ENCODE measurements at places on chromosomes 2 and 18. TPM values are rescaled to one million over a fixed set of nuclear protein-coding genes. Genes with fewer than 3 reads are reported as not detected.

TXNDC9 gene
- total RNA-seq: 107 TPM

KIAA2012 gene
- total RNA-seq: 0.03 TPM

MAL gene
- total RNA-seq: not detected

C2orf80 gene
- total RNA-seq: not detected

RFX8 gene
- total RNA-seq: 0.68 TPM

SNRNP200 gene
- 33.1 TPM for total RNA-seq

LYG2 gene
- not detected for total RNA-seq

ZC3H6 gene
- total RNA-seq: 5.6 TPM

- DNase-seq: no peak
- no peak overlapping the region for H3K27ac ChIP-seq
- H3K4me3 ChIP-seq: no peak overlapping the region
- no peaks in the 10 kb centered on the region for H3K36me3 ChIP-seq
Measured at GRCh38 chr2:195498839-195499490, 158.1 kb upstream of the SLC39A10 start.

GRCh38 chr2:207422380-207422779 lies 107.4 kb upstream of the CREB1 start:
- peak overlapping the region; percentile 46 for H3K27ac ChIP-seq
- H3K4me3 ChIP-seq: no peak overlapping the region
- DNase-seq: peak; percentile 68

GRCh38 chr2:53939656-53940055 lies 31.1 kb downstream of the PSME4 start:
- no peaks in the 10 kb centered on the region for H3K4me1 ChIP-seq
- peaks cover 74% of the 10 kb centered on the region for H3K36me3 ChIP-seq
- H3K4me3 ChIP-seq: no peak overlapping the region
- DNase-seq: no peak

DNA sequence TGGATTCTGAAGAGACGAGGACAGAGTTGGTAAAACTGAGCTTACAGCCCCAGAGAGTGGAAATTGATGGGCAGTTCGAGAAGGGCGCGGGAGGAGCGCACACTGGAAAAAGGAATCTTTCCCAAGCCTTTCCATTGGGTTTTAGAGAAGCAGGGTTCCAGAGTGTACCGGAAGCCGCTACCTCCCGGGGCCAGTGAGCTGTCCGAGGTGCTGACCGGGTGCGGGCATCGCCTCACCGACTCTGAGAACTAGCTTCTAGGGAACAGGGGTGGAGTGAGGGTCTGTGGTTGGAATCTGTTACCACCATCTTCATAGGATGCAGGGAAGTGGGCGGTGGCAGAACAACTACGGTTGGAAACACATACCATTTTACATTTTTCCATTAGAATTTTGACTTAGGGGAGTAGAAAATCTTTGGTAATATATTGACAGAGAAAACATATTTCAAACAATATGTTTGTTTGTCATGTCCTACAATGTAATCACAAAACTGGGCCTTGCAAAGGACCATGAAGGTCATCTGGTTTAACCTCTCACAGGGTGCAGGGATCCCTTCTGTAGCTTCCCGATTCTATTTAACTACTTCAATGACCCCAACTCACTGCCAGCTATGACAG lies 724 bp downstream of the NMS start:
- H3K4me1 ChIP-seq: no peaks in the 10 kb centered on the region
- no peaks in the 10 kb centered on the region for H3K36me3 ChIP-seq
- no peak overlapping the region for H3K27ac ChIP-seq
- H3K27me3 ChIP-seq: peaks cover 3% of the 10 kb centered on the region

GRCh38 chr2:46273225-46273863 lies 23.9 kb upstream of the EPAS1 start:
- no peaks in the 10 kb centered on the region for H3K27me3 ChIP-seq
- no peaks in the 10 kb centered on the region for H3K36me3 ChIP-seq
- peak; percentile 18 for DNase-seq
- H3K27ac ChIP-seq: no peak overlapping the region
- no peak overlapping the region for H3K4me3 ChIP-seq
- H3K4me1 ChIP-seq: peaks cover 23% of the 10 kb centered on the region

- H3K36me3 ChIP-seq: no peaks in the 10 kb centered on the region
- no peak for DNase-seq
- no peaks in the 10 kb centered on the region for H3K27me3 ChIP-seq
- H3K27ac ChIP-seq: no peak overlapping the region
- H3K4me3 ChIP-seq: no peak overlapping the region
Measured at GRCh38 chr2:231883468-231883881, 42.7 kb downstream of the NPPC start.

GRCh38 chr2:99857372-99857771 lies 285.0 kb downstream of the AFF3 start:
- no peak overlapping the region for H3K27ac ChIP-seq
- no peaks in the 10 kb centered on the region for H3K36me3 ChIP-seq
- peaks cover 6% of the 10 kb centered on the region for H3K4me1 ChIP-seq
- no peak for DNase-seq

DNA sequence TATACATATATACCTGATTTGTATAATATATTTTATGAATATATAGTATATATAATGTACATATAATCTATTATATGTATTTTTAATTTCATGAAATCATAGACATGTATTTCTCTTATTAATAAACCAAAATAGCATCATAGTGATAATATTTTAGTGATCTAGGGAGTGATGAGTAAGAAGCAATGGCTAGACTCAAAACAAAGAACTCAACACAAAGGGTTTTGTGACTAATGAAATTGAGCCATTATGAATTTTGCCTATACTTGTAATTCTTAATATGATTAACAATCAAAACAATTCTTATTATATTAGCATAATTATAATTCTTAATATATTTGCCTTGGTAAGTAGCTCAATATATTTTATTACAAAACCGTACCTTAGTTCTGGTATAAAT lies 1614.1 kb upstream of the TMEFF2 start:
- DNase-seq: no peak
- H3K4me3 ChIP-seq: no peak overlapping the region
- no peak overlapping the region for H3K27ac ChIP-seq
- H3K4me1 ChIP-seq: no peaks in the 10 kb centered on the region

- H3K27me3 ChIP-seq: no peaks in the 10 kb centered on the region
- no peaks in the 10 kb centered on the region for H3K4me1 ChIP-seq
- no peak for DNase-seq
Measured at GRCh38 chr2:203789618-203790017, 78.0 kb upstream of the CTLA4 start.

DNA sequence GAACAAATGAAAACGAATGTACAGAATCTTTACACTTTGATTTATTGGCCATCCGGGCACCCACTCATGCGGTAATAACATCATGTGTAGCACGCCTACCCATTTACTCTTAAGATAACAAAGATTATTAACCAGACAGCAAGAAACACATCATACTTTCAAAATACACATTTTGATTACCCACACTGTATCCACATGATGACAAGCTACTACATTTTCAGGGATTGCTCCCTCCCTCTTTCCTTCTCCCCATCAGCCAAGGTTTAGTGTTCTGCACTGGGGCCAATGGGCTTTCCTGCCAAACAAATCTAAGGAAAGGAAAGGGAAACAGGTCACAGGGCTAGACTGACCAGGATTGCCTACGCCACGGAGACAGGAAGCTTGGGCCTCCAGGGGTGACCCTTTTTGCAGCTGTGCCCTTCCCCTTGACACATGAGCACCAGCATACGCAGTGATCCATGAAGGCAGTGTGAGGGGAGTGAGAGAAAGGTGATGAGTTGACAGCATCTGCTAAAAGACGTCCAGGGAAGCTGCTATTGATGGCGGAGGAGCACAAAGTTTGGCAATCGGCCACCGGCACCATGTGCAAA lies 76.5 kb downstream of the ZNF521 start:
- no peaks in the 10 kb centered on the region for H3K36me3 ChIP-seq
- H3K27ac ChIP-seq: no peak overlapping the region
- H3K4me1 ChIP-seq: no peaks in the 10 kb centered on the region

DNA sequence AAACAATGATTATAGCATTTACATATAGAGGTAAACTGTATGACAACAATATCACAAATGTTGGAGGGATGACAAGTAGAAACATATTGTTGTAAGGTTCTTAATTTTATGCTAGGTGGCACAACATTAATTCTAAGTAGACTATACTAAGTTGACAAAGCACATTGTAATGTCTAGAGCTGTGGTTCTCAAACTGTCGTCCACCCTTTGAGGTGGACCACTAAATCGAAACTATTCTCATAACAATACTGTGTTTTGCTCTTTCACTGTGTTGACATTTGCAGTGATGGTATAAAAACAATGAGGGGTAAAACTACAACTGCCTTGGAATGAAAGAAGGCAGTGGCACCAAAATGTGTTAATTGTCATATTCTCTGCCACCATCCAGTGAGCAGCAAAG lies 66.1 kb downstream of the METTL8 start:
- DNase-seq: no peak
- no peaks in the 10 kb centered on the region for H3K4me1 ChIP-seq
- H3K27ac ChIP-seq: no peak overlapping the region

DNA sequence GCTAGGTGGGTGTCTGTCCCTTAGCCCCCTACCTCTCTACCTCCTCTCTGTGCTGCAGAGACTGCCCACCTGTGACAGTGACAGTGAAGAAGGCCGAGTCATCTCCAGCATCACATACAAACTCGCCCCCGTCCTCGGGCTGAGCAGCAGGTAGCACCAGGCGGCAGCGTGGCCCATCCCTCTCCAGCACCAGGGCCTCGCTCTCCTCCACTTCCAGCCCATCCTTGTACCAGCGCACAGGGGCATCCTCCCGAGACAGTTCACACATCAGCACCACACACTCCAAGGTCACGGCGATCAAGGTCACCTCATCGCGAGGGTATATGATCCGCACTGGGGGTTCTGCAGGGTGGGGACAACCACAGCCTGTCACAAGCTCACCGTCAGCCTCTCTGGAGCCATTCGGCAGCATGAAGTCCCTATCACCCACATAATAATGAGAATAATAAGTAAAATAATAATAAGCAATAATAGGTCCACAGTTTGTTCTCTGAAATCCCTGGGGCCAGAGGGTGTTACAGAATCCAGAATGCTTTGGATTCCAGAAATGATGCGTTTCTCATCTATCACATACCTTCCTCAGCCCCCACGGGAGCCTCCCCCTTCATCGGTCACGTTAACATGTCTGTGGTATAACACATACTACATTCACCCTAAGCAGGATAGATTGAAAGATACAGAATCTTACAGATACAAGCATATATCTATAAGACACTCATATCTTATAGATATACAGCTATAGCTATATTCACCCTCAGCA lies 12.0 kb downstream of the OBSL1 start:
- no peak overlapping the region for H3K27ac ChIP-seq
- no peaks in the 10 kb centered on the region for H3K27me3 ChIP-seq
- no peak for DNase-seq

DNA sequence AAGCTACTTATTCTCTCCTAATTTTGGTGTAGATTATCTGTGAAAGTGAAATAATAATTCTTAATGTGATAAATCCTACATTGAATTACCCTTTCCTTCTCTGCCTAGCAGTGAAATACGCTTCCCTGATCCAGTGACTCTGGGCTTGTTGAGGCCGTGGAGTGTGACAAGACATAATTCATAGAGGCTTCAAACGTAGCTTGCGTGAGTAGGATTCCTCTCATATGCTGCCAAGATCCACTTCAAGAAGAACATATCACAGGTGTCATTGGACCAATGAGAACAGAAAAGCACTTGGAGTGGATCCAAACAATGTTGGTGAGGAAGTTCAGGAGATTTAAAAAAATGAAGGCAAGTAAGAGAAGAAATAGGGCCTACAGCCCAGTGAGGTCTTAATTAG lies 221.3 kb upstream of the TMEFF2 start:
- no peaks in the 10 kb centered on the region for H3K27me3 ChIP-seq
- DNase-seq: no peak
- no peak overlapping the region for H3K27ac ChIP-seq
- H3K4me3 ChIP-seq: no peak overlapping the region
- H3K4me1 ChIP-seq: no peaks in the 10 kb centered on the region

- peak overlapping the region; percentile 53 for H3K27ac ChIP-seq
- no peak overlapping the region for H3K4me3 ChIP-seq
- H3K4me1 ChIP-seq: peaks cover 13% of the 10 kb centered on the region
- no peak for DNase-seq
- no peaks in the 10 kb centered on the region for H3K36me3 ChIP-seq
Measured at GRCh38 chr2:54059504-54059903, 55.9 kb upstream of the ACYP2 start.

GRCh38 chr18:77255426-77256105 lies 5.9 kb downstream of the GALR1 start:
- peaks cover 21% of the 10 kb centered on the region for H3K27me3 ChIP-seq
- H3K4me3 ChIP-seq: no peak overlapping the region
- H3K4me1 ChIP-seq: no peaks in the 10 kb centered on the region
- H3K36me3 ChIP-seq: no peaks in the 10 kb centered on the region
- H3K27ac ChIP-seq: no peak overlapping the region
- no peak for DNase-seq

DNA sequence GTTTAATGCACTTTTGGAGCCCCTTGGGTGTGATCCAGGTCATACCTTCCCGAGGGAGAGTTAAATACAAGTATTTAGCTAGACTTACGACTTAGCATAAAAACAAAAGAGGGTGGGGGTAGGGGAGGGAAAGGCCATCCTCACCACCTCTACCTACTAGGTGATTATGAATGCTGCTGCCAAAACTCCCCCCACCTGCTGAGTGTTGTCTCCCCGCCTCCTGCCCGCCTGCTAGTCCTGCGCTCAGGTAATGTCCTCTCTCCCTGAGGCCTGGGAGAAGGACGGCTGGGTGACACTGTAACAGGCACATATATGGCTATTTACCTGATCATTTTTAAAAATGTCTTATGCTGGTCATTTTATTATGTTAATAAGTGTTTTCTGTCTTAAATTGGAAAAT lies 3.0 kb upstream of the NCKAP5 start:
- no peak overlapping the region for H3K4me3 ChIP-seq
- H3K4me1 ChIP-seq: peaks cover 33% of the 10 kb centered on the region
- no peak overlapping the region for H3K27ac ChIP-seq
- no peak for DNase-seq
- no peaks in the 10 kb centered on the region for H3K36me3 ChIP-seq

DNA sequence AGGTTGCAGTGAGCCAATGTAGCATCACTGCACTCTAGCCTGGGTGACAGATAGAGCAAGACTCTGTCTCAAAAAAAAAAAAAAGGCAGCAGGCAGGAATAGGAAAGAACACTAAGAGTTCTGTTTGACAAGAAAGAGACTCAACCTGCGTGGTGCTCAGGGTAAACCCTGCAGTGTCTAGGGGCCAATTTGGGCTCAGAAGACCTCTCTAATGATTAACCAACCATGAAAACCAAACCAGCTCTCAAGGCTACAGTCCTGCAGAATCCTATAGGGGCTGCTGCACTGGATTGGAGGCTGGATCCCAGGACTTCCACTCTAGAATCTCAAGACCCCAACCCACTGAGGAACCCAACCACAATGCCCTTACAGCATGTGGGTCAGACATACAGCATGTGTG lies 2.4 kb downstream of the TRABD2A start:
- no peaks in the 10 kb centered on the region for H3K36me3 ChIP-seq
- peaks cover 29% of the 10 kb centered on the region for H3K4me1 ChIP-seq
- H3K27ac ChIP-seq: no peak overlapping the region

DNA sequence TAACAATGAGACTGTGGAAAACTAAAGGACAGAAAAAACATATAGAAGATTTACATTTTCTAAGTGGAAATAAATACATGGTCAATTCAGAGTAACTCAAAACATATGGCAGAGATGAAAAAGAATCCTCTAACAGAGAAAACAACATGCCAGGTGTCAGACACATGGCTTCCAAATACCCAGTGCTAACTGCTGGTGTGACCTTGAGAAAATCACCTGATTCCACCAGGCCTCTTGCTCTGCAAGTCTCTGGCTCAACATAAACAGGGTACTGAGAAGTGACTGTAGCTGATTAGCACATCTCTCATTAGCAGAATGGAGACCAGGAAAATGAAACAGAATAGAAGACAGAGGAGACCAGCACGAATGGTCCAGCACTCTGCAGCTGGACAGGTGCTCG lies 210.8 kb downstream of the HNMT start:
- H3K27me3 ChIP-seq: no peaks in the 10 kb centered on the region
- no peak overlapping the region for H3K27ac ChIP-seq
- no peak overlapping the region for H3K4me3 ChIP-seq
- no peaks in the 10 kb centered on the region for H3K4me1 ChIP-seq
- no peaks in the 10 kb centered on the region for H3K36me3 ChIP-seq
